ENCODE measurements at places on chromosomes 7 and 10.

DNA sequence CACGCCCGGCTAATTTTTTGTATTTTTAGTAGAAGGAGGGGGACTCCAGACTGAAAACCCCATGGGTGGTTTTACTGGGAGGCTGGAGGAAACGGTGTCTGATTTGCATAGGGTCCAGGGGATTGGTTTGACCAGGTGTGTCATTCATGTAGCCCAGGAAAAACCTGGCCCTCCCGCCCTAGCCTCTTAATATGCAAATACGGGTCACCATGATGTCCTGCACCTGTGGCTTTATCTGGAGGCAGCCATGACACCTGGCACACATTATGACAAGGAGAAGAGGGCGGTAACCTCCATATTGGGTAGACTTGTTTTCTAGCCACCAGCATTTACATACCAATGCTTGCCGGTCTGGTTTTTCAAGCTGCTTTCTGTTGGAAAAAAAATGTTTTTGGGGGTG lies 68.0 kb downstream of the TRIL start:
- no peak for DNase-seq

GRCh38 chr10:121310151-121310711 lies 288.0 kb downstream of the FGFR2 start:
- DNase-seq, result no peak

DNA sequence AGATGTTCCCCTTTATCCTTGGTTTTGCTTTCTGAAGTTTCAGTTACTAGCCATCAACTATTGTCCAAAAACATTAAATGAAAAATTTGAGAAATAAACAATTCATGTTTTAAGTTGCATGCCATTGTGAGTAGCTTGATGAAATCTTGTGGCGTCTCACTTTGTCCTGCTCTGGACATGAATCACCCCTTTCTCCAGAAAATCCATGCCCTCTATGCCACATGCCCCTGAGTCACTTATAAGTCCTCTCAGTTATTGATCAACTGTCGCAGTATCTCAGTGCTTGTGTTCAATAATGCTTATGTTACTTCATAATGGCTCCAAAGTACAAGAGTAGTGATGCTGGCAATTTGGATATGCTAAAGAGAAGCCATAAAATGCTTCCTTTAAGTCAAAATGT lies 208.0 kb upstream of the FERD3L start:
- DNase-seq, result no peak

DNA sequence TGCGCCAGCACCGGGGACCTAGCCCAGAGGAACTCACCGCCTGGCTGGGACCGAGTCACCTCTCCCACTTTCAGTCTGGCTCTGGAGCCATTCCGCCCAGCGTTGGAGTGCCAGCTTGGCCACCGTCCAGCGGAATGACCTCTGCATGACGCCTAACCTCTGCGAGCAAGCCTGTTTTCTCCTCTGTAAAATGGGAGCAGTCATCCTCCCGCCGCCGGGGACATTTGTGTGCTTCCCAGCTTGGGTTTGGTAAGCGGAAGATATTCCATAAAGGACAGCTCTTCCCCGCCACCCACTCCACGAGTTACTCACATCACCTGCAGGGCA lies 1.3 kb upstream of the ZCCHC24 start:
- DNase-seq, result no peak

- no peak for DNase-seq
These were observed 88.8 kb downstream of the FOXL3 start for GRCh38 chr7:378551-379455.

GRCh38 chr7:140996-141395 lies 51.4 kb upstream of the FAM20C start:
- DNase-seq, result no peak
